Type B pancreatic cell (in vitro differentiated cells): ENCODE measurements at places on chromosomes 13 and 19. TPM values are rescaled to one million over a fixed set of nuclear protein-coding genes. Genes with fewer than 3 reads are reported as not detected.
A peak's percentile ranks its signal among the peaks of the same experiment; 100 is the strongest.

DNA sequence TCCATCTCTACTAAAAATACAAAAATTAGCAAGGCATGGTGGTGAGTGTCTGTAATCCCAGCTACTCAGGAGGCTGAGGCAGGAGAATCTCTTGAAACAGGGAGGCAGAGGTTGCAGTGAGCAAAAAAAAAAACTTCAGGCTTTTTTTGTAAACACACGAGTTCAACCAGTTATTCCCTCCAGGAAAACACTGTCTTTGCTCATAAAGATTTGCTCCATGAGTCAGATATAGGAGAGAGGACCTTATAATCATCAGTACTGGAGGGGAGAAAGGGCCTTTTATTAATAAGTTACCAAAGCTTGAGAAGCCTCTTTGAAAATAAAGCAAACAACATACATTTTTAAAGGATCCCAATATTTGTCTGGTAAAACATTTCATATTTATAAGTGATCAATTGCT is 110.7 kb downstream of the EFNB2 start:
- DNase-seq: no peak

GRCh38 chr13:70162141-70162540 is 53.9 kb upstream of the KLHL1 start:
- no peak for DNase-seq

DNA sequence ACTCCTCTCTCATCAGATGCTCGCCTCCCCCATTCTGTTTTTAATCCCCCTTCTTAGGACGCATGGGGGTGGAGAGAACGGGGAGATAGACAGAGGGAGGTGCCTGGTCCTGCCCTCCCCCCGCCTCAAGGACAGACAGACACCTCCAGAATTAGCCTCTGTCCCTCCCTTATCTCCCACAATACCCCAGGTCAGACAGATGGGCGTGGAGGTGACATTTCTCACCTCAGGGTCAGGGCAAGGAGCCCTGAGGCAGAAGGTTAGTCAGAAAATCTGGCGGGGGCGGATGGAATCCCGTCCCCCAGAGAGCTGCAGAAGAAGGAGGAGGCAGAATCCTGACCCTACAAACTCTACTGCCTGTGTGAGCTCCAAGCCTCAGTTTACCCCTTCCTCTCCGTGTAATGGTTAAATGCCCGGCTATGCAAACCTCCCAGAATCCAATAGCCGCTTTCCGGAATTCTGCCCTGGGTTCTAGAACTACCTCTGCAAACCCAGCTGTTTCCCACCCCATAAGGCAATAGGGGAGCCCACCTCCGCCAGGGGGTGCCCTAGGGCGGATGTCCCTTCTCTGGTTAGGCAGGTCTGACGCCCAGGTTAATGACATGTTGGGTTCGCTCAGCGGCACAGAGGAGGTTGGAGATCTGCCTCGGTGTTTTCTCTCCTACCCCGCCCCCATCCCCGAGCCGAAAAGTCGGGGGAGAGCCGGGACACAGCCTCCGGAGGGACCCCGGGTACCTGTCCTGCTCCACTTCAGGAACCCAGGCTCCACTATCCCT is 900 bp downstream of the PPP1R13L start:
- no peak for DNase-seq

GRCh38 chr13:95406176-95406575 is 104.9 kb upstream of the ABCC4 start:
- DNase-seq: no peak

DNA sequence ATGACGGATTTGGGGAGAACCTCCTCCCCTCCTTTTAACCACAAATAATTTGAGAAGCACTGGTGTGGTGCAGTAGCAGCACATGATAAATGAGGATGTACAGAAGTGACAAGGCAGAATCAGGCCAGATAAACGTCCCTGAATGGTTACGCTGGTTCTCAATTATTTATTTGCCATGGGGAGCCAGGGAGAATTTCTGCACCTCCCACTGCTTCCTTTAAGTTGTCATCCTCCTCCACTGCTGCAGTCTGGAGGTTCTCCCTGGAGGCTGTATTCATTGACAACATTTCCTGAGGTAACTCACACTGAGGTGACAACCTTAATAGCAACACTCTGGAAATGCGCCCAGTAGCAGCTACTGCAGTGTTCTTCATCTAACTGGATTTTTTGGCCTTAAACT is 308.9 kb upstream of the SLITRK1 start:
- no peak for DNase-seq

DNA sequence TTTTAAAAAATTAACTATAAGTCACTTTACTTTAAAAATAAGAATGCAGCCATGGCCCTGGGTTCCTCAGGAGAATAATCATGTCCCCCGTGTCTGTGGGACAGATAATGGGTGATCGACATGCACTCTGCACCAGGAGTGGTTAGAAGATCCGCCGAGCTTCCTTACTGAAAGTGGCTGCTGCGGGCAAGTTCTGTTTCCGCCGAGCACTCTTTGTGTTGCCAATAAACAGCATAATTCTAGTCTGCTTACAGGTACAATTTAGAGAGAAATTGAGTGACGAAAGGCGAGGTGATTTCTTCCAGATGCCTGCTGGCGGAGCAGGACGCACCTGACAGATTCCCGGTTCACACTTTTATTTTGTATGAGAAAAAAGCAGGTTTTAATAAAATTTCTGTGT is 139.0 kb downstream of the SOX1 start:
- DNase-seq: no peak

DNA sequence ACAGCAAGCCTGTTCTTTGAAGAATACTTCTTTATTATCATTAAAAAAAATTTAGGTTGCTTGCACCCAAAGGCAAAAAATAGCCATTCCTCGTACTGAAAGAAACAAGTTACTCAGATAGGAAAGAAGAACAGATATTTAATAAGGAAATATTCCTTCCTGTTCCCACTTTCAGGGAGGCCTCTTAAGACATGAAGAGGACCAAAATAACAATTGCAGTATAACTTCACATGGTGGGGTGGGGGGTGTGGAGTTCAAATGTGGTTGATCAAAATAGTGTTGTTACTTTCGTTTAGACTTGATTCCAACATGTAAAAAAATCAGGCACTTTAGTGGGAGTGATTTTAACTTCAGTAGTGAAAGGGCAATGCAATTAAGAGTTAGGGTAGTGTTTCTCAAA is 3.6 kb downstream of the RGCC start:
- DNase-seq: no peak

GRCh38 chr19:55678121-55678671 is 3.2 kb downstream of the EPN1 start:
- DNase-seq: no peak

DNA sequence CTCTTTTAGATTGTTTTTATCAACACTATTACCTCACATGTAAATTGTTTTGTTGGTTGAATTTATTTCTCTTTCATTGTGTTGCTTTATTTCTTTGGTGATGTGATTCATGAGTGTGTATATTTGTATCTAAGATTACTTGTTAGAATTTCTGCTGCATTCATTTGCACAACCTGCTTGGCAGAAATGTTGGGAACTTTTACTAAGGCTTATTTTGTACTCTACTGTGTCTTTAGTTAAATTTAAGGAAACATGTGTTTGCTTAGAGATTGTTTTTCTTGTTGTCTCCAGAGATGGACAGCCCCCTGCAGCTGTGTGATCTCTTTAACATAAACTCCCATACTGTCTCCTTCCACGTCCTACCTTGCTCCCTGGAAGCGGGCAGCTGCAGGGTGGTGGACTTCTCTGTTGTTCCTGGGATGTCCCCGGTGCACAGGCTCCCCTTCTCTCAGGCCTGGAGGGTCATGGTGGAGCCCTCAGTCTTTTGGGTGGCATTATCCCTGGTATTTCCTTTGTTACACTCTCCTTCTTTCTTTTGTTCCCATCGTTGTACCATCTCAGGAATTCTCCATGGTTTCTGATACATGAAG is 212.0 kb upstream of the SPRY2 start:
- DNase-seq: no peak

- no peak for DNase-seq
Observed at GRCh38 chr13:26502826-26503225, 54.7 kb upstream of the WASF3 start.

DNA sequence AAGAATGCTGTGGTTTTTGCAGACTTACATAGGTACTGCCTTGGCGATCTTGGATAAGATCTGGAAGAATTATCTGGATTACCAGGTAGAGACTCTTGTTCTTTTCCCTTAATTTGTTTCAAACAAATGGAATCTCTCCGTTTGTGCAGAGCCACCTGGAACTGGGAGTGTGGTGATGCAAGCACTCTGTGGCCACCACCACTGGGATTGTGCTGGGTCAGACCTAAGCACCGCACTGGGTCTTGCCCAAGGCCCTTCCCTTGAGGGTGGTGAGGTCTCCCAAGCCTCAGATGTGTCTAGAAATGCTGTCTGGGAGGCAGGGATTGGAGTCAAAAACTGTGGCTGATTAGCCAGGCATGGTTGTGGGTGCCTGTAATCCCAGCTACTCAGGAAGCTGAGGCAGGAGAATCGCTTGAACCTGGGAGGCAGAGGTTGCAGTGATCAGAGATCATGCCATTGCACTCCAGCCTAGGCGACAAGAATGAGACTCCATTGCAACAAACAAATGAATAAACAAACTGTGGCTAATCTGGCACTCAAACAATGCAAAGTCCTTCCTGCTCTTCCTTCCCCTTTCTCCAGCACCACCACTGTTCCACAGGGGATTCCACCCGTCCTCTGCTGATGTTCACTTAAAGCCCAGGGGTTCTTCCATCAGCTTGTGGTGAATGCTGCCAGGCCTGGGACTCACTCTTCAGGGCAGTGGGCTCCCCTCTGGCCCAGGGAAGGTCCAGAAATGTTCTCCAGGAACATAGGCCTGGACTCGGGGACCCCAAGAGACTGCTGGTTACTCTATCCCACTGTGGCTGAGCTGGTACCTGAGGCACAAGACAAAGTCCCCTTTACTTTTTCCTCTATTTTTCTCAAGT is 10.8 kb upstream of the CEACAM1 start:
- DNase-seq: peak; percentile 54

DNA sequence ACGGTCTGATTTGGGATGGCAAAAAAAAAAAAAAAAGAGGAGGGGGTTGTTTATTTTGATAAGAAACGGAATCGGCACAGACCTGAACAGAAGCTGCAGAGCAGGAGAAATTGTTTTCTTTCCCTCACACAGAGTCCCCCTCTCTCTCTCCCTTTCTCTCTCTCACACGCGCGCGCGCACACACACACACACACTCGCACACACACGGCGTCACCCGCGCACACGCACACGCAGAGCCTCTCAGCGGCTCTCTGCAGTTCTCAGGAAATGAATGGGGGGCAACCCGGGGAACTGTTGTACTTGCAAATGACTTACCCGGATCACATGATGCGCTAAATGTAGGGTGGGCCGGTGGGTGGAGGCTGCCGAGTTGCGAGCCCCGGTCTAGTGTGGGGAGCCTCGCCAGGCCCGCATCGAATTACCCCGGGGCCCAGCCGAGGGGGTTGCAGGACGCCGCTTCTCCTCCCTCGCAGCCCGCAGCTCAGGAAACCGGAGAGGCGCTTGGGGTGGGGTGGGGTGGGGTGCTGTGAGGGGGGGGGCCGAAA is 475 bp downstream of the KLF12 start:
- DNase-seq: peak; percentile 90

DNA sequence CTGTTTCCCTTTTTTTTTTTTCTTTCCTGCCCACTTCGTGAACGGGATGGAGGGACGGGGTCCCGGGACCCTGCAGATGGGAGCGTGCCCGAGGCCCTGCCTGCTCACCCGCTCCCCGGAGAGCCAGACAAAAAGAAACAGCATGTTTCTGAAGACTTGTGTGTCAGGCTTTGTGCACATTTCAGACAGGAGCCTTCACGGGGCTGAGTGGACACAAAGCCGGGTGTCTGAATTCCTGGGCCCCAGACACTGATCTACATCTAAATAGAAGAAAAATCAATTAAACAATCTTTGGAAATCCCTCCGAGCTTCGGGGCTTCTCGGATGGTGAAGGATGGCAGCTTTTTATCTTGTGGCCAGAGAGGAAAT is 4.2 kb downstream of the PGPEP1 start:
- no peak for DNase-seq

GRCh38 chr13:22690756-22691155 is 490.0 kb upstream of the SGCG start:
- no peak for DNase-seq

- no peak for DNase-seq
Observed at GRCh38 chr13:94860981-94861407, 148.6 kb upstream of the SOX21 start.

DNA sequence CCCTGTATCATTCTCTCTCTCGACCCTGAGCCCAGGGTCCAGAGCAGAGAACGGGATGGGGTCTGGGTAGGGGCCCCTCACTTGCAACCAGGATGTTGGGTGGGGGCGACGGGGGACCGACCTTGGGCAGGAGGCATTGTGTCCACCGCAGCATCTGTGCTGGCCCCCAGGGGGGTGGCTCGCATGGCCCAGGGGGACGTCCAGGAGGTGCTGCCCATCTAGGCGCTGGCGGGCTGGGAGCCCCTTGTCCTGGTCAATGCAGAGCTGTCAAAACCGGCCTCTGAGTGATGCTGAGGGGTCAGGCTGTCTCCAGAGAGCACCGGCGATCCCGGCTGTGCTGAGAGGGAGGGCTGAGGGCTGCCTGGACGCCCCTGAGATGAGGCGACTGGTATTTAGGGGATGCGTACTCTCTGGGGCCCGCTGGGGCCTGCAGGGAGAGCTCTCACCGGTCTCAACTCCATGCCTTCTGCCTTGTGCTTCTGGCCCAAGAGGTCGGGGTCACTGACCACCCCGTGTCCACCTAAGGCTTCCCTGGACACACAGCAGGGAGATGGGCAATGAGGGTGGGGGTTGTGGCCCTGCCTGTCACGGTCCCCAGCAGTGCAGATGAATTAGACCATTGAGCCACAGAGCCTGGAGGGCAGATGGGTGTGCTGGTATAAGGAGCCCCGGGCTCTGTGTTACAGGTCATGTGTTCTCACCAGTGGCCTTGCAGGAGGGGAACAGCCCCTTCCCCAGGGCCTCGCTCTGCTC is 8.6 kb downstream of the RPS9 start:
- no peak for DNase-seq

The ZNF556 gene
- total RNA-seq: not detected in 2 replicates

The NFILZ gene
- not detected in 2 replicates for total RNA-seq

The INAFM1 gene
- 8.2 and 9.6 TPM in 2 replicates for total RNA-seq

The LRRC25 gene
- total RNA-seq: 0.19 TPM in 1 of 2 replicates, not detected in the other

The ZNF331 gene
- total RNA-seq: 13.7 and 25.7 TPM in 2 replicates

The ZNF121 gene
- total RNA-seq: 58.7 and 60.0 TPM in 2 replicates
